ENCODE measurements at places on chromosomes 3 and 15.

- no peak for DNase-seq
Measured at GRCh38 chr15:101028772-101029438, 109.7 kb downstream of the LRRK1 start.

GRCh38 chr3:70273492-70273891, 38.9 kb downstream of the MDFIC2 start:
- DNase-seq = no peak

GRCh38 chr15:62841269-62841628, 201.3 kb upstream of the TPM1 start:
- DNase-seq = no peak

DNA sequence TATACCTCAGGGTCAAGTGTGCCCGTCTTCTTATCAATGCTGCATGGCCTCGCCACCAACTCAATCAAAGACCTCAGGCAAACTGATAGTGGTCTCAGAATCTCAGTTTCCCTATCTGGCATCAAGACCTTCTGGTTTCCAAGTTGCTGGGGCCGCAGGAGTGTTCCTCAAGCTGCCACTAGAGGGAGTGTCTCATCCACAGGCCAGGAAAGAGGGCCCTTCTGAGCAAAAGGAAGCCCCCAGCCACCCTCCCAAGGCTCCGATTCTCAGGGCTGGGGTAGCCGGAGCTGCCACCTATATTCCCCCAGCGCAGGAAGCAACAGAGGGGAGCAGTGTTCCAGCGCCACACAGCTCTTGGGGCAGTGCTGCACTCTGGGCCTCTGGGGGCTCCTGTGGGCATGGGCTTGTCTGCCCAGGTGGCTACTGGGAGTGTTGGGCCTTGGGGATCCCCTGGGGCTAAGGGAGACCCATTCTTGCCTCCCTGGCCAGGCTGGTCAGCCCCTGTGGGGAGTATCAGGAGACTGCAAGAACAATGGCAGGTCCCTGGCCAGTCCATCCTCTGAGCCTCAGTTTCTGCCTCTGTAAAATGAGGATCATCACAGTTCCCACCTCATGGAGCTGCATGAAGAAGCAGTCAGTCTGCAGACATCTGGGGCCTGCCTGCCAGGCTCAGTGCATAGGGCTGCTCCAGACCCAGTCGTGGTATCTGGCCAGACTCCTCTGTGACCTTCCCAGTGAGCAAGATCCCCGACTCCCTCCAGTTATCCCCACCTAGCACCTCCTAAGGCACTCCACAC, 23.4 kb upstream of the SEC13 start:
- DNase-seq = peak; percentile 3

- DNase-seq = no peak
Measured at GRCh38 chr3:20680990-20681628, 495.1 kb upstream of the SGO1 start.

GRCh38 chr3:123656691-123657090, 71.8 kb upstream of the HACD2 start:
- no peak for DNase-seq

GRCh38 chr15:70955151-70955550, 62.5 kb downstream of the LRRC49 start:
- DNase-seq = no peak
